Uterus (tissue), 4 donors: ENCODE measurements at places on chromosomes 6 and 20. TPM values are rescaled to one million over a fixed set of nuclear protein-coding genes. Genes with fewer than 3 reads are reported as not detected.

MAP3K5 gene
- total RNA-seq = 21.0 TPM

DNA sequence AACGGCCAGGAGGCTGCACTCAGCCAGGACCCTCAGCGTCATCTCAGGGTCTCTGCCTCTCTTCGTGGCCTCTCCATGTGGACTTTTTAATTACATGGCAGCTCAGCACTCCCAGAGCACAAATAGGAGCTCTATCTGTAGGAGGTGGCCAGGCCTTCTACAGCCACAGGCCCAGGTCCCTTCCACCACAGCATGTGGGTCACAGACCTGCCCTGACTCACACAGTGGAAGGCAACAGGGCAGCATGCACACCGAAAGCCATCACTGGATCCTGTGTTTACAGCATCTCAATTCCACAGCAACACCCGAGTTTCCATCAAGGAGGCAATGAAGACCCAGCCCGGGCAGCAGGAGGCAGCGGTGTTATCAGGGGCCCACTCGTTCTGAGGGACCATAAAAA, 65.8 kb upstream of the CD93 start:
- no peaks in the 10 kb centered on the region for H3K36me3 ChIP-seq
- H3K27me3 ChIP-seq = no peaks in the 10 kb centered on the region
- no peak overlapping the region for H3K4me3 ChIP-seq
- H3K4me1 ChIP-seq = no peaks in the 10 kb centered on the region
- H3K27ac ChIP-seq = peak overlapping the region; percentile 64

GRCh38 chr6:168058691-168059551, 20.1 kb downstream of the FRMD1 start:
- no peak overlapping the region for H3K4me3 ChIP-seq
- H3K27me3 ChIP-seq = no peaks in the 10 kb centered on the region
- DNase-seq = no peak

DNA sequence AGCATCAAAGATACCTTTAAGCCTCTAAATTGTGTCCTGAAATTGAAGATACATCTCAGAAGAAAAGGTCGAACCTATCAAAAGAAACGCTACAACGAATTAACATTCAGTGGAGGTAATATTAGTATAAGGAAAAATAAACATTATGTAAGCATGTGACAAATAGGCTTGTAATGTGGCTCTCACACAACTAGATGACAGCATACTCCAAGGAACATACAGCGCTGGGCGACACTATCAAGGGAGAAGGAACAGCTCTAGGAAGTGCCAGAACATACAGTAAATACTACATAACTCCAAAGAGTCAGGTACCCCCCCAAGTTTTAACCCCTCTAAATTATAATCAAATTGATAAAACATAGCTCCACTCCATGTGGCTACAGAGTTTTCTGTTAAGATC, 103.5 kb downstream of the LAMP5 start:
- no peaks in the 10 kb centered on the region for H3K36me3 ChIP-seq
- H3K4me3 ChIP-seq = no peak overlapping the region
- H3K4me1 ChIP-seq = no peaks in the 10 kb centered on the region
- H3K27ac ChIP-seq = no peak overlapping the region
- no peaks in the 10 kb centered on the region for H3K27me3 ChIP-seq
- DNase-seq = no peak

DNA sequence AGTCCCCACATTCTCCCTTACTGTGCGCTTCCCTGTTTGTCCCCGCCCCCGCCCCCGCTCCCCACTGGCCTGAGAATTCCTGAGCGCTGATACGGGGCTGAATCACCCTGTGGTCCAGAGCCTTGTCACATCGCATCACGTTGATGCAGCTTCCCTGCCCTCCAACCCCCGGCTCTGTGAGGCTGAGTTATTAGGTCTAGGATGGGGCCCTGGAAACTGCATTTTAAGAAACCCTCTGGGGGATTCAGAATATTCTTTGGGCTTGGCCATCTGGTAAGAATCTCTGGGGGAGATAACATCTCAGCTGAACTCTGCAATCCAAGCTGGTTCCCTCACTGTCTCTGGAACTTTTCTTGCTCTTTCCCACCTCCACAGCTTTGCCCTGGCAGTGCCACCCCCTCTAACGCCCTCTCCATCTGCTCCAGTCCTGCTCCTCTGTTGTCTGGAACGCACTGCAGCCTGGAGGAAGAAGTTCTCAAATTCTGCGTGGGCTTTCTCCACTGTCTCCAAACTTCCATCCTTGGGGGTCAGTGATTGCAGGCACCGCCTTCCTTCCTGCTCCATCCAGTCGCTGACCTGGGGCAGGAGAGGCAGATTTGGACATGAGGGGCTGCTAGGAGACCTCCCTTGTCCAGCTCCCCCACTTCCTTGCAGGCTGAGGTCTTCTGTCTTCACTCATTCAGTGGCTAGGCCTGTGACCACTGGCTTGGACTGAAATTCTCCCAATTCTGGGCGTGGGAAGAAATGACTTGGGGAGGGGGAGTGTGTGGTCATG, 42.6 kb downstream of the KIAA1755 start:
- H3K4me3 ChIP-seq = no peak overlapping the region
- DNase-seq = peak; percentile 78
- peak overlapping the region; percentile 80 for H3K27ac ChIP-seq
- H3K36me3 ChIP-seq = no peaks in the 10 kb centered on the region

GRCh38 chr6:105651969-105652368, 249.1 kb upstream of the PREP start:
- H3K36me3 ChIP-seq = no peaks in the 10 kb centered on the region
- DNase-seq = no peak
- no peaks in the 10 kb centered on the region for H3K4me1 ChIP-seq
- no peak overlapping the region for H3K27ac ChIP-seq
- no peak overlapping the region for H3K4me3 ChIP-seq
